ENCODE measurements at places on chromosomes 3 and 15. TPM values are rescaled to one million over a fixed set of nuclear protein-coding genes. Genes with fewer than 3 reads are reported as not detected.

PLSCR5 gene
- not detected for total RNA-seq

METTL6 gene
- 35.4 TPM for total RNA-seq

AADACL2 gene
- not detected for total RNA-seq

CHRM5 gene
- total RNA-seq: not detected

C15orf62 gene
- 0.12 TPM for total RNA-seq

TMEM207 gene
- 12.2 TPM for total RNA-seq

PIF1 gene
- total RNA-seq: 9.1 TPM

GOLGA6B gene
- 0.23 TPM for total RNA-seq

PCOLCE2 gene
- total RNA-seq: 6.0 TPM

GMPS gene
- total RNA-seq: 21.5 TPM
